ENCODE measurements at places on chromosomes 5 and 9.
A peak's percentile ranks its signal among the peaks of the same experiment; 100 is the strongest.

DNA sequence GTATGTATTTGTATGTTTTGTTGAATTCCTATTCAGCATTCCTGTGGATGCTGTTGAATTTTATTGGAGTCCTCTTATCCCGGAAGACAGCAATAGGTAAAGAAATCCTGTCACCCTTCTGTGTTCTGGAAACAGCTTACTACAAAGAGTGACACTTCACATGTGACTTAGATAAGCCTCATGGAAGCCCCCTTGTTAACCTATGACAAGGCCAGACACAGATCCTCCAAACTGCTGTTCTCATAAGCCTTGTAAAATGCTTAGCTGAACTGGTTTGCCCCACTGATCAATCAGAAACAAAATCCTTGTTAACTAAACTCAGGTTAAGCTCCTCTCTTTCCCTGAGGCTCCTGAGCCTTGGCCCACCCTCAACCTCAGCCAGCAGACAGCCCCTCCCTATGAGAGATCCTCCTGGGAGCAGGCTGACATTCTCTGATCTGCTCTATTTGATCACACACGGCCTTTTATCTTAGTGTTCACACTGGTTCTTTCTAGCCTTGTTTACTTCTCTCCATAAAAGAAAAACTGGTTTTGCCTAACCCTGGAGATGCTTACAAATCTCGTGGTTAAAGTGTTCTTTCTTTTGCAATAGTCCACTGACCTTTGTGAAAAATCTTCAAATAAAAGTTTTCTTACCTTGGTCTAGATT lies 29.4 kb upstream of the ATP6V1G1 start:
- no peak for DNase-seq

DNA sequence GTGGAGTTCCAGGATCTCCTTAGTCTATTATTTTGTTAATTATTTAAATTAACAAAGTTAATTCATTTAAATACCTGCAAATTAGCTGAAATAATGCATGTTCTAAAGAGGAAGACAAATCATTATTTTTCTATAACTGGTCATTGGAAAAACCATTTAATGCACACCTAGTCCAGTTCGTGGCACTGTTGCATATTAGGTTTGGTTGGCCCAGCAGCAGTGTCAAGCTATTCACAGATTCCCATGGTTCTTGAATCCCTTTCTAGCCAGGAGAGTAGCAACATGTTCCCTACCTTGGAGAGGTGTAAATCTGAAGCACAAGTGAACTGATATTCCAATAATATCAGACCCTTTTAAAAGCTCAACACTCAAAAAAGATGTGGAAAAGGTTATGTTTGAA lies 155.2 kb downstream of the TMEM161B start:
- DNase-seq = no peak

DNA sequence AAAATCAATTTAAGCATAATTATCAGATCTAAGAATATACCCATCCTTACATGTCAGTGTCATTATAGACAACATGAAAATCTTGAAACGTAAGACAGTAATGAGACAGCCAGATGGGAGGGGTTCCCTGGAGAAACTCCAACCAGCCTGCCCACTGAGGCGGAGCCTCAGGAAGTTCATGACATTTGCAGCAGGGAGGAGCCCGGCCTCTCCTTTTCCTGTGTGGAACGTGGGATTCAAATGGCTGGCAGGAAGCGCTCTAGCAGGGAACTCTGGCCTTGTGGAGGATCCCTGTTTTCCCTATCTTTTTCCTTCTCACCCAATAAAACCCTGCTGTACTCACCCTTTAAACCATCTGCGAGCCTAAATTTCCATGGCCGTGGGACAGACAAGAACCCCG lies 176.6 kb upstream of the KCNN2 start:
- no peak for DNase-seq

DNA sequence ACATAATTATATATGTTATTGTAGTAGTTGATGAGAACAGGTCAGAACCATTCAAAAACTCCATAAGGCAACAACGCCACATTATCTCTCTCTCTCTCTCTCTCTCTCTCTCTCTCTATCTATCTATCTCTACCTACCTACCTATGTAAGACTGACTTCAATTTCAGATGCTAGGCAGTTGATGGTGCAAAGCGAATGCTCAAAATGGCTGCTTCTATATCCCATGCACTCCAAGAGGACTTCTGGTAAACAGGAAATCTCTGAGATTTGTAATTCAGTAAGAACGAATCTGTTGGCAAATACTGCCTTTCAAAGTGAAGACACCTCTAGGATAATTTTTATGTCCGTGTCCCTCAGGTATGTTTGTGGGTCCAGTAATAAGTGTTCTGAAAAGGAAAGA lies 43.7 kb downstream of the MEF2C start:
- no peak for DNase-seq

DNA sequence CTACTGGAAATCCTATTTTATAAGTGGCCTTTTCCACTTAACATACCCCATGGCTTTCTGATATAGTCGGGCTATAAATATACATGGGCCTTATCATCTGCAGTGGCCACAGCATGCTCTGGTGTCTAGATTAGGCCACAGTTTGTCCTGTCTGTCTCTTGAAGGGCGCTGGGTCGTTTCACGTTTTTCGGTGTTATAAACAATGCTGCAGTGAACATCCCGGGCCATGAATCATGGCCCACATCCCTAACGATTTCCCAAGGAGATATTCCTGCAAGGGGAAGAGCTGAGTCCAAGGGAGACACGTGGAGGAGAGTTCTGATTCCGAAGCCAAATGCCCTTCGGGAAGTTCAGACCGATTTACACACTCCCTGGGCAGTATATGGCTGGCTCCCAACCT lies 8.4 kb downstream of the PLPP7 start:
- no peak for DNase-seq

- DNase-seq = no peak
Observed at GRCh38 chr5:177103523-177104253, 17.0 kb downstream of the FGFR4 start.

DNA sequence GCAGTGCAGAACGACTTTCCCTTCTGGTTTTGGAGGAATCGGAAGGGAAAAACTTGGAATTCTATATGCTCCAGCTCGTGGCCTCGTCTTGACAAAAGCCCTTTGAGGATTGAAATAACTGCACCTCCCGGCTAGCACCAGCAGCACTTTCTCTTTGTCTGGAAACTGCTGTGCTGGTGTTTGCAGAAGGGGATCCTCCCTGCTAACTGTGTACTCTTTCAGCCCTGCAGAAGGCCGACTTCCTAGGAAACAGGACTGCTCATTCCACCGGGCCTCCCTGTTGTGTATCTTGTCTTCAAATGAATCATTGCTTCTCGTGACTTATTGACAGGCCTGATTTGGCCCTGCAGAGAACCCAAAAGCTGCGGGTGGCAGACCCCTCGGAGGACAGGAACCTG lies 23.6 kb downstream of the STC2 start:
- no peak for DNase-seq

- no peak for DNase-seq
Observed at GRCh38 chr9:106432631-106433030, 430.3 kb upstream of the ZNF462 start.

GRCh38 chr5:73735032-73735734 lies 109.2 kb downstream of the ARHGEF28 start:
- no peak for DNase-seq

GRCh38 chr5:66702426-66702825 lies 106.2 kb downstream of the MAST4 start:
- no peak for DNase-seq

GRCh38 chr5:62922191-62922590 lies 343.6 kb downstream of the LRRC70 start:
- DNase-seq = peak; percentile 38

- peak; percentile 81 for DNase-seq
Observed at GRCh38 chr5:149415066-149415967, 36.2 kb upstream of the IL17B start.

DNA sequence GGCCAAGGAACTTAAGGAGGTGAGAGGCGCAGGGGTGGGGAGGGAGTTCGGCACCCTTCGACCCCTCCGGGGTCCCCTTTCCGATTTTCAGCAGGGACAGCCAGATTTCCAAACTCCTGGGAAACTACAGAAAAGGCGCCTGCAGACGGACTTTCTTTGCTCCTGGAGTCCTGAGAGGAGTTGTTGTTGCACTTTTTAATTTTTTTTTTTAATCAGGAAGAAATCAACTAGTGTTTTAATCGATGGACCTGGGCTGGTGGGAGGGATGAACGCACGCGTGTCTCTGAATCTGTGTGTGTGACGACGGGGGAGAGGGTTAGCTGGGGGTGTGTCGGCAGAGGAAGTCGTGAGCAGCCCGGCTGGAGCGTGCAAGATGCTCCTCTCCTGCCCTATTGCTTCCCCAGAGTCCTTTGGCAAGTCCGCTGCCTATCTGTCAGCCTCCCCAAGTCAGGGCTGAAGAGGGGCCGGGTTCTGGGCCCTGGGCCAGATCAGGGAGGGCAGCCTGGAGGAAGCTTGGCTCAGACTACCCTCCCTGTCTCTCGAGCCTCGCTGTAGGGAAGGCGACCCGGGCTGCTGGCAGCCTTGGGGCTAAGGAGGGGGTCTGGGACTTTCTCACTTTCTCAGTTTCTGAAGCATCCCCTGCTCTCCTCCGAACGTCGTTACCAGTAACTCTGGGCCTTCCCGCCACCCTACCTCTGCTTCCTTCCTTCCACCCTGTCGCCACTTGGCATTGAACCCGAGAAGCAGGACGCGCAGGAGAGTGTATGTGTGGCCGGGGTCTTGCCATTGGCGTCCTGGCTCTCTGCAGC lies 731 bp downstream of the PRR16 start:
- no peak for DNase-seq

- DNase-seq = no peak
Observed at GRCh38 chr5:132480546-132480892, 10.1 kb downstream of the IRF1 start.

- DNase-seq = no peak
Observed at GRCh38 chr9:68540712-68541535, at the start of gene TMEM252. TSS of gene TMEM252 (minus strand) at chr9:68540883. CDS start at chr9:68540814, 69 bp downstream.

GRCh38 chr9:25261445-25261844 lies 416.8 kb downstream of the TUSC1 start:
- DNase-seq = no peak

DNA sequence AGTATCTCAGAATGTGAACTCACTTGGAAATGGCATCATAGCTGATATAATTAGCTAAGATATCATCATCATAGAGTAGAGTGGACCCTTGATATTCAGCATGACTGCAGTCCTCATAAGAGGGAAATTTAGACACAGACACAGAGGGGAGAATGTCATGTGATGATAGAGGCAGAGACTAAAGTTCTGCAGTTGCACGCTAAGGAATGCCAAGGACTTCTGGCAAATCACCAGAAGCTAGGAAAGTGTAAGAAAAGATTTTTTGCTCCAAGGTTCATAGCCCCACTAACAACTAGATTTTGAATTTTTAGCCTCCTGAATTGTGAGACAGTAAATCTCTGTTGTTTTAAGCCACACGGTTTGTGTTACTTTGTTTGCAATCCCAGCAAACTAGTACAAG lies 612.6 kb upstream of the ST8SIA4 start:
- DNase-seq = no peak

- DNase-seq = no peak
Observed at GRCh38 chr5:171574376-171574775, 154.9 kb downstream of the FGF18 start.

- no peak for DNase-seq
Observed at GRCh38 chr5:64876203-64876602, 107.5 kb downstream of the CWC27 start.

DNA sequence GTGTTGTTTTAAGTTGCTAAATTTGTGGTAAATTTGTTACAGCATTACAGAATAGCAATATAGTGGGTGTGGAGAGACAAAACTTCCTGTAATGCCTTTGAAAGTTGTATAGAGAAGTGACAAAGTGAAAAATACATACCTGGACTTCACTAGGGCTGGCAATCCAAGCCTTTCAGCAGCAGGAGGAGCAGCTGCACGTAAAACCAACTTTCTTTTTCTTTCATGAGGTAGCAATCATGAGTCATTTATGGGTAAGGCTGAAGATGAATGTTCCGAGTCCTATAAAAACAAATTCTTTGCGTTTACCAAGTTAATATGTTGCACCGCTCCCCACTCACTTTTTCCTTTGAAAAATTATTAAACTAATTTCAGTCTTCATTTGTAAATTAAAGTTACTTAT lies 1138.2 kb downstream of the TAF11L14 start:
- peak; percentile 63 for DNase-seq

DNA sequence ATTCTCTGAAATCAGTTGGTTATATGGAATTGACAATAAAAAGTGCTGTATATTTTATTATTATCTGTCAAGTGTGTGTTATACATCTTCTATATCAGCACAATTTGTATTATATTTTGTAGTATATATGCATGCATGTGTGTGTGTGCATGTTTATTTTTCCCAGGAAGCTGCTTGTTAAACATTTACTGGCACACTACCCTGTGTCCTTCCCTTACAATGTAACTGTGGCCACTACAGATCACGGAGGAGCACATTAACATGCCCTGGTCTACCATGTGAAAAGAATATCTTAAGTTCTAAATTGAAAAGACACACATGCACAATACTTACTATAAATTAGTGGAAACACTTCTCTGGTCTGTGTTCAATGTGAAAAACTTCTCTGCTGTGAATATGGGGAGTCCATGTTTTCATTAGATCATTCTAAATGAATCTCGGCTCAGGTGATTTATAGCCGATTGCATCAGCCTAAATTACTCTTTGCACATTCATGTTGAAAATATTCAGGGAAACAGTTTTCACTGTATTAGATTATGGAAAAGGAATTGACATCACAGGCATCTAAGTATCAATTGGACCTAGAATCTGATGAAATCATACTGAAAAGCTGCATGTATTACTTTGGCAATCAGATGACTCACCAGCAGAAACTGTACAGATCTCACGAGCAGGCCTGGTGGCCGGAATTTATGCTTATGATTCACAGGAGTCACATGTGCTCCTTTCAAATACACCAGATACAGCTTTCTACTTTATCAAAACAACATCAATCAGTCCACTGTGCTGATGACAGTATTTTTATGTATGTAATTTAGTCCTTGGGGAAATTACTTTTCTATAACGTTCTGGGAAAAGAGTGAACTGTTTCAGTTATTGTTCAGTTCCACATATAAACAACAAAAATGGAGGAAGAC lies 39.4 kb downstream of the LURAP1L start:
- DNase-seq = peak; percentile 95

DNA sequence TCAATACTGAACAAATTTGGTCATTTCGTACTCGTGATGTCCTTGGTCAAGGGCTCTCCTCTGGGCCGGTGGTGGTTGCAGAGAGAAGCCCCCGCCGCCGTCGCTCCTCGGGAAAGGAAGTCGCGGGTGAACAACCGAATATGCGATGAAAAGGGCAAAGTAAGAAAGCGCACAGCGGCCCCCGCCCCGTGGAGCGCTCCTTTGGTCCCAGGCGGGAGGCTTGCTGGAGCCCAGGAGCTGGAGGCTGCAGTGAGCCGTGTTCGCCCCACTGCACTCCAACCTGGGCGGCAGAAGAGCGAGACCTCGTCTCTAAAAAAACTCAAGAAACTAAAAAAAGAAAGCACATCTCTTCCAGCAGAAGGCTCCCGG lies 108.4 kb upstream of the LARP1 start:
- no peak for DNase-seq

GRCh38 chr5:22918511-22918910 lies 65.4 kb upstream of the CDH12 start:
- no peak for DNase-seq

Measured in RCC 7860 (cell line).